Airway epithelial cell (primary cell): ENCODE measurements at places on chromosomes 2 and 18. TPM values are rescaled to one million over a fixed set of nuclear protein-coding genes. Genes with fewer than 3 reads are reported as not detected.

UGT1A4 gene
- 0.33 TPM in 1 of 2 replicates, not detected in the other for total RNA-seq

EN1 gene
- not detected in 2 replicates for total RNA-seq

SULT1C4 gene
- total RNA-seq = not detected in 2 replicates

AKAIN1 gene
- not detected in 2 replicates for total RNA-seq
